ENCODE measurements at places on chromosomes 3 and 15. TPM values are rescaled to one million over a fixed set of nuclear protein-coding genes. Genes with fewer than 3 reads are reported as not detected.

- no peak for DNase-seq
These were observed 123.2 kb downstream of the GOLIM4 start for GRCh38 chr3:167972502-167972901.

The U2SURP gene
- 123 TPM for total RNA-seq

DNA sequence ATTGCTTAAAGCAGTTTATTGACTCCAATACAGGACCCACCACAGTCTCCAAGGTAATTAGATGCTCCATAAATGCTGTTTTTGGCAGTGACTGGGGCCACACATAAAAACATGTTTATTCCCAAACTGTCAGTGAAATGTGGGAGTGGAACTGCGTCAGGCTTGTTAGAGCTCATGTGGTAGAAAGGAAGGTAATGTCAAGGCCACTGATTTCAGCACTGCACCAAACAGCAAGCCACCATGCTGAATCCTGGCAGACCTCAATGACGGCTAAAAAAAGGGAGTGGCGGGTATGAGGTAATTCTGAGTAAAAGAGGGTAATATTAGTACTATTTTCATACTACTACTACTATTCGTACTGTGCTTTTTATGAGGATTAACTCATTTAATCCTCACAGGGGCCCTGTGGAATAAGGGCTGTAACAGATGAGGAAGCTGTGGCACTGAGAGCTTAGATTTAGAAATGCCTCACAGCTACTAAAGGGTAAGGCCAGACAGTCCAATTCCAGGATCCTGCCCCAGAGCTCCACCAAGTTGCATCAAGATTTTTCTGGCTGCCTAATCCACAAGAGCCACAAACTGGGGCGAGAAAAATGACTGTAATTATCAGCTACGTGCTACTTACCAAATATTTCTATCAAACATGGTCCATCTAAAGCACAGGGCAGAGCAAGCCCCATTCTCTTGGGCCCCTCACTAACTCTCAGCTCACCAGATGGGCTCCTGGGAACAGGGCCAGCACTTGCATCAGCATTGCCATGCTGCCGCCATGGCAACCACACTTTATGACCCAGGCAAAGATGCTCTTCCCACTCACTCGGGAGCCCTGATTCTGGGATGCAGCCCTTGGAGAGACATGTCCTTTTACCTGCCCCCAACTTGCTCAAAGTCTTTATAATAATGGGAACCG lies 83.6 kb upstream of the SPATA12 start:
- no peak for DNase-seq

The NANOGP8 gene
- not detected for total RNA-seq

- no peak for DNase-seq
These were observed 221.9 kb downstream of the LRRN1 start for GRCh38 chr3:4021162-4021561.
